ENCODE measurements at places on chromosomes 2 and 18. TPM values are rescaled to one million over a fixed set of nuclear protein-coding genes. Genes with fewer than 3 reads are reported as not detected.

The COL3A1 gene
- polyA plus RNA-seq, result 0.31 TPM

The EVX2 gene
- polyA plus RNA-seq, result not detected

DNA sequence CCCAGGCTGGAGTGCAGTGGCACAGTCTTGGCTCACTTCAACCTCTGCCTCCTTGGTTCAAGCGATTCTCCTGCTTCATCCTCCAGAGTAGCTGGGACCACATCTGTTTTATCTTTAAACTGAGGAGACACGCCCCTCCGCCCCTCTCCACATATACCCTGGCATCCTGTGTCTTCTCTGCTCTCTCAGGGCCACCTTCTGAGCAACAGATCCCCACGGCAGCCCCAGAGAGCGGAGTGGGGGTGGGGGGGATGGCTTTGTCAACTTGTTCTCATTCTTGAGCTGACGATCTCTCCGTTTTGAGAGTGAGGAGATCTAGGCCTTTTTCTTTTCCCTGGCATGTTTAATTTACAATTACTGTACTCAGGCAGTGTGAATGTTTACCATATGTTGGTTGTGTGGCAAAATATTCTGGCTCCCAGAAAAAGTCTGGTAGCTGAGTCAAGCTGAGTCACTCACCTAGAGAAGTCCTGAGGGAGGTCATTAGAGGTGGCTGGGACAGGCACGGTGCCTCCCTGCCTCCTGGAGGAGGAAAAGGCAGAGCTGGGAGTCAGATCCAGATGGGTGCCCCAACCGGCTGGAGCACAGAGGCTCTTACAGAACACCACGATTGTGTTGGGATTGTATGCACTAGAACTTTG is 19.5 kb upstream of the ID2 start:
- H3K4me3 ChIP-seq, result no peak overlapping the region
- no peaks in the 10 kb centered on the region for H3K4me1 ChIP-seq
- no peak overlapping the region for H3K27ac ChIP-seq
- no peaks in the 10 kb centered on the region for H3K27me3 ChIP-seq

DNA sequence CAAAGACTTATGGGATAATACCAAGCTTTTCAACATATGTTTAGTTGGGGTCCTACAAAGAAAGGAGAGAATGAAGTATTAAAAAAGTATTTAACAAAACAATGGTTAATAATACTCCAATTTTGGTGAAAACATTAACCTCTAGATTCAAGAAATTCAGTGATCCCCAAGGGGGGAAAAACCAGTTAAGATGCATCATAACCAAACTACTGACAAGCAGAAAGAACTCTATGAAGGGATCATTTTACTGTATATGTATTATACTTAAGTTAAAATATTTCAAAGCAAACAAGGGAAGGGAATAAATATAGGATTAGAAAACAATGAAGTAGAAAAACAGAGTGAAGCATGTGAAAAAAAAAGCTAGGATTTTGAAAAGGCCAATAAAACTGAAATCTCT is 8.7 kb downstream of the CNRIP1 start:
- H3K27me3 ChIP-seq, result no peaks in the 10 kb centered on the region
- H3K4me3 ChIP-seq, result no peak overlapping the region
- H3K27ac ChIP-seq, result no peak overlapping the region
- no peaks in the 10 kb centered on the region for H3K36me3 ChIP-seq

DNA sequence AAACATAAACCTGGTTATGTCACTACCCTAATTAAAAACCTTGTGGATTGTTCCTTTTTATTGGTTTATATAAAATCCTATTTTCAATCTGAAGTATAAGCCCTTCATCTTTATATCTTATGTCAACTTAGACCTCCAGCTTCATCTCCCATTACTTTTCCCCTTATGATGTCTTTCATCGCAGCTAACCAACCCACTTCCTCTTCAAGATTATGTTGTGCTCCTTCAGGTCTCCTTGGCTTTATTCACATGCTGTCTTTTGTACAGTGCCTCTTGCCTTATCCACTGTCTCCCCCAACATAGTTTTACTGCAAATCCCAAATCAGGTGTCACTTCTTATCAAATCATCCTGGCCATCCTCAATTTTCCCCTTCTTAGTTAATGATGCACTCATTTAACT is 25.9 kb downstream of the MBD5 start:
- DNase-seq, result no peak
- H3K27me3 ChIP-seq, result no peaks in the 10 kb centered on the region
- H3K27ac ChIP-seq, result no peak overlapping the region
- no peaks in the 10 kb centered on the region for H3K36me3 ChIP-seq
- peaks cover 37% of the 10 kb centered on the region for H3K4me1 ChIP-seq
- no peak overlapping the region for H3K4me3 ChIP-seq

DNA sequence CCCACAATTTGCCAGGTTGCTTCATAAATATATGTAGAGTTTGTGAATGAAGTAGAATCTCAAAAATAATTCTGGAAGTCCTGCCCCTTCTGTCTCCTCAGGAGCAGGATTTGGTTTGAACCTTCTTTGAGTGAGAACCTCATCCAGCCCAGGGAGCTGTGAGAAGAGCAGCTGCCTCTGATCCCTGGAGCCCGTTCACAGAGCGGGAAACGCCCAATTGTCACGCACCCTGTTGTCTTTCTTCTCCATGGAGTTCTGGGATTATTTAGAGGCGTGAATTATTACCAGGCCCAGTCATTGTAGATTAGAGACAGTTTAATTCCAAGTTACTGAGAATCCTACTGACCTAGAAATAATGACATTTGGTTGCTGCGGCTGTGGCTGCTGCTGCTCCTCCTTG is 66.1 kb downstream of the TPO start:
- H3K27ac ChIP-seq, result no peak overlapping the region
- H3K4me3 ChIP-seq, result no peak overlapping the region
- peaks cover 9% of the 10 kb centered on the region for H3K4me1 ChIP-seq

- no peak overlapping the region for H3K27ac ChIP-seq
- H3K27me3 ChIP-seq, result no peaks in the 10 kb centered on the region
- DNase-seq, result no peak
- no peak overlapping the region for H3K4me3 ChIP-seq
- H3K36me3 ChIP-seq, result no peaks in the 10 kb centered on the region
These were observed 707.8 kb downstream of the DSC3 start for GRCh38 chr18:30334781-30335180.

- no peak overlapping the region for H3K4me3 ChIP-seq
- H3K4me1 ChIP-seq, result peaks cover 9% of the 10 kb centered on the region
- no peak overlapping the region for H3K27ac ChIP-seq
- DNase-seq, result no peak
These were observed 208.2 kb upstream of the RBMS1 start for GRCh38 chr2:160701822-160702221.

The SRD5A2 gene
- polyA plus RNA-seq, result not detected

The RPL31 gene
- polyA plus RNA-seq, result 3,213 TPM

GRCh38 chr2:59575191-59575590 is 978.3 kb downstream of the BCL11A start:
- no peak overlapping the region for H3K4me3 ChIP-seq
- H3K27me3 ChIP-seq, result no peaks in the 10 kb centered on the region
- no peak for DNase-seq
- no peaks in the 10 kb centered on the region for H3K4me1 ChIP-seq
- no peak overlapping the region for H3K27ac ChIP-seq

The ACOXL gene
- 9.0 TPM for polyA plus RNA-seq

GRCh38 chr2:162106146-162106551 is 32.1 kb upstream of the DPP4 start:
- no peaks in the 10 kb centered on the region for H3K27me3 ChIP-seq
- H3K36me3 ChIP-seq, result no peaks in the 10 kb centered on the region
- no peak overlapping the region for H3K4me3 ChIP-seq
- no peaks in the 10 kb centered on the region for H3K4me1 ChIP-seq

DNA sequence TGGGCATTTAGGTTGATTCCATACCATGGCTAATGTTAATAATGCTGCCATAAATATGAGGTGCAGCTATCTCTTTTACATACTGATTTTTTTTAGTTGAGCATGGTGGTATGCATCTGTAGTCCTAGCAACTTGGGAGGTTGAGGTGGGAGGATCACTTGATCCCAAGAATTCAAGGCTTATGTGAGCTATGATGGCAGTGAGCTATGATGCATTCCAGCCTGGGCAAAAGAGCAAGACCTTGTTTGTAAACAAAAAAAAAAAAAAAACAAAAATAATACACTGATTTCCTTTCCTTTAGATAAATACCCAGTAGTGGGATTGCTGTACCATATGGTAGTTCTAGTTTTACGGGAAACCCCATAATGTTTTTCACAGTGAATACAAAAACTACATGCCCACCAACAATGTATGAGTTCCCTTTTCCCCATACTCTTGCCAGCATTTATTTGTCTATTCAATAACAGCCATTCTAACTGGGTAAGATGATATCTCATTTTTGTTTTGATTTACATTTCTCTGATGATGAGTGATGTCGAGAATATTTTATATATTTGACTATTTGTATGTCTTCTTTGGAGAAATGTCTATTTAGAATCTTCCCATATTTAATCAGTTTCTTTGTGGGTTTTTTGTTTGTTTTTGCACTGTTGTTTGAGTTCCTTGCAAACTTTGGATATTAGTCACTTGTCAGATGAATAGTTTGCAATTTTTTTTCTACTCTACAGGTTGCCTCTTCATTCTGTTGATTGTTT is 281.0 kb upstream of the KYNU start:
- H3K27ac ChIP-seq, result no peak overlapping the region
- no peaks in the 10 kb centered on the region for H3K27me3 ChIP-seq
- DNase-seq, result no peak
- H3K4me3 ChIP-seq, result no peak overlapping the region

- peaks cover 4% of the 10 kb centered on the region for H3K4me1 ChIP-seq
- DNase-seq, result no peak
- no peak overlapping the region for H3K4me3 ChIP-seq
- H3K27me3 ChIP-seq, result no peaks in the 10 kb centered on the region
These were observed 373.4 kb downstream of the LPIN1 start for GRCh38 chr2:12119841-12120240.

DNA sequence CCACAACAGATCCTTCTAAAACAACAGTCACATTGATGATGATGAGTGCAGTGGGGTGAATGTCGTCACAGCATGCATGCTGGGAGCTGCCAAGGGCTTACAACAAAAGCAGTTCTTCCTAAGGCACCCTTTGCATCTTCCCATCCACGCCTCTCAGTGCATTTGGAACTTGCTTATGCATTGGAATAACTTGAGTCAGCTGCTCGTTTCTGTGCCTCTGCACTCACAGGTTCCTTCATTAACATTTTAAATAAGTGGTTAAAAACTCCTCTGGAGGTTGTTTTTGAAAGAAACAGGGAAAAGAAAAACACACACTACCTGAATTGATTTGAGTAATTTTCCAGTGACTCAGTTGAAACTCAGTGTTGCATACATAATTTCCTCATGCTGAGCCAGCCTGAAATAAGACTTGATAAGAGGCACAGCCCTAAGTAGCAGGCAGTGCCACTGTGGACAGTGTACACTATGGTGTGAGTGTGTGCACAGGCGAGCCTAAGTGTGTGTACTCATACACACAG is 46.8 kb upstream of the TRIM43B start:
- DNase-seq, result no peak
- H3K4me3 ChIP-seq, result no peak overlapping the region
- H3K27me3 ChIP-seq, result peaks cover 8% of the 10 kb centered on the region
- H3K4me1 ChIP-seq, result 0 out of 2 replicates have a peak, but pooled peaks cover 7% of the 10 kb centered on the region

The NYAP2 gene
- polyA plus RNA-seq, result not detected

GRCh38 chr2:158948964-158949699 is 19.3 kb upstream of the TANC1 start:
- no peak overlapping the region for H3K4me3 ChIP-seq
- H3K27ac ChIP-seq, result no peak overlapping the region
- H3K36me3 ChIP-seq, result no peaks in the 10 kb centered on the region
- H3K27me3 ChIP-seq, result no peaks in the 10 kb centered on the region
- H3K4me1 ChIP-seq, result no peaks in the 10 kb centered on the region

The SULT1C4 gene
- 0.56 TPM for polyA plus RNA-seq

- no peak overlapping the region for H3K27ac ChIP-seq
- H3K36me3 ChIP-seq, result no peaks in the 10 kb centered on the region
- H3K4me1 ChIP-seq, result peaks cover 26% of the 10 kb centered on the region
- H3K27me3 ChIP-seq, result peaks cover 64% of the 10 kb centered on the region
- no peak for DNase-seq
These were observed 2.3 kb upstream of the MAL start for GRCh38 chr2:95023222-95023597.

GRCh38 chr2:167965907-167966761 is 281.3 kb downstream of the STK39 start:
- H3K27ac ChIP-seq, result no peak overlapping the region
- 0 out of 2 replicates have a peak, but pooled peaks cover 1% of the 10 kb centered on the region for H3K4me1 ChIP-seq
- no peak overlapping the region for H3K4me3 ChIP-seq
- H3K27me3 ChIP-seq, result no peaks in the 10 kb centered on the region

GRCh38 chr18:45617284-45617683 is 2.0 kb downstream of the SLC14A2 start:
- no peak overlapping the region for H3K27ac ChIP-seq
- H3K4me3 ChIP-seq, result no peak overlapping the region
- DNase-seq, result no peak

The ADD2 gene
- polyA plus RNA-seq, result 34.6 TPM

DNA sequence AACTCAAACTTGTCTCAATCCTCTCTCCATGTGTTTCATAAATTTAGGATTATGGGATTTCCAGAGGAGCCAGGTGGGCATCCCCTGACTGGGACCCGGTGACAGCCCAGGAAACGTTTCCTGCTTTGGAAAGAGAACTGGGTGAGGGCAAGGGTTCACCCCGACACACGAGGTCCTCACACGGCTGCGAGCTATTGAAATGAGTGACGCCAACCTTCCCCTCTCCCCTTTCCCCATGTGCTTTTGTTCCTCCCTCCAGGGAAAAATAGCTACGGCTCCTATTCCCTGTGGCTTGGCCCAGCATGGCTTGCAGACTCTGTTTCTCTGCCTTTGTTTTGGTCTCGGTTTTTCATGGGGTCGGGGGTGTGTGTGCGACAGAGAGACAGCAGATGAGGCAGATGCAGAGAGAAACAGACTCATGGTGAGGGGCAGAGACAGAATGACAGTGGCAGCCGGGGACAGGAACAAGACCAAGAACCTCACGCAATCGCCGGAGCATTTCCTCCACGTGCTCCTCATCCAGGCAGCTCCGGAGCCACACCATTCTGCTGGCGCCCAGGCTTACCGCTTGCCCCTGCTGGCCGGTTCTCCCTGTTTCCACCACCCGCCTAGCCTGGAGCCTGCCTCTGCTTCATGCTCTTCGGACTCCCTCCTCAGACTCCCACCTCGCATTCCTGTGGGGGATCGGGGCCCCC is 238.5 kb downstream of the DYSF start:
- H3K36me3 ChIP-seq, result no peaks in the 10 kb centered on the region
- H3K27ac ChIP-seq, result no peak overlapping the region
- peak; percentile 52 for DNase-seq
- H3K4me1 ChIP-seq, result peaks cover 20% of the 10 kb centered on the region
